Fibroblast of skin of right quadriceps (primary cell): ENCODE measurements at places on chromosomes 4 and X.
A peak's percentile ranks its signal among the peaks of the same experiment; 100 is the strongest.

DNA sequence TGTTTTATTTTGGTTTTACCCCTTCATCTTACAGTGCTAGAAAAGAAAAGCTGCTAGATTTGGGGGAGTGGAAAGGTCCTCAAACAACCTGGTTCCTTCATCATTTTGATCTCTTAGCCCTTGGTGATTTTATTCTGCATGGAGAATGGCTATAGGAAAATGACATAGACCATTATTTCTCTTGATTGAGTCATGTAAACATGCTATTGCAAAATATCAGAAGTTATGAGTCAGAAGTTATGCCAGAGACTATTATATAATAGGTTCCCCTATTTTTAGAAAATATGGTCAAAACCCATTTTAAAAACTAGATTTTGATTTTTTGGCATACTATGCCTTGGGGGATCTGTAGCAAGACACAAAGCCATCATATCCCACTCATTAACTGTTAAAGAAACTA, 83.7 kb upstream of the FAM9C start:
- DNase-seq = peak; percentile 35

- DNase-seq = no peak
Measured at GRCh38 chr4:27020203-27020602, 159.6 kb downstream of the STIM2 start.

GRCh38 chr4:176187624-176188023, 7.8 kb downstream of the SPATA4 start:
- DNase-seq = peak; percentile 46

DNA sequence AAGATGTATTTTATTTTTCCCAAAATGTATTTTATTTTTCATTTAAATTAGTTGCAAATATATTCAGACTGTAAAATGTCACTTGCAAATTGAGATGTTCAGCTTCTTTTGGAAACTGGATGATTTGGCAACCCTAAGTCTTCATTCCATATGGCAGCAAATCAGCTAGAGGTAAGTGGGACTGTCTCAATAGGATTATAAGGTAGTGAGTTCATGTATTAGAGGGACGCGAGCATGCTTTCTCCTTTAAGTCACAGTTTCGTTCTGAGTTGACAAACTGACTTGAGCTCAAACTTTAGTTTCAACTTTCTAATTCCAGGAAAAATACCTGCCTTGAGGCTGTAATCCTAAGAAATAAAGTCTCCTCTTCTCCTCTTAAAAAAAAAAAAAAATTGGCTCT, 44.2 kb upstream of the TMEM131L start:
- no peak for DNase-seq

DNA sequence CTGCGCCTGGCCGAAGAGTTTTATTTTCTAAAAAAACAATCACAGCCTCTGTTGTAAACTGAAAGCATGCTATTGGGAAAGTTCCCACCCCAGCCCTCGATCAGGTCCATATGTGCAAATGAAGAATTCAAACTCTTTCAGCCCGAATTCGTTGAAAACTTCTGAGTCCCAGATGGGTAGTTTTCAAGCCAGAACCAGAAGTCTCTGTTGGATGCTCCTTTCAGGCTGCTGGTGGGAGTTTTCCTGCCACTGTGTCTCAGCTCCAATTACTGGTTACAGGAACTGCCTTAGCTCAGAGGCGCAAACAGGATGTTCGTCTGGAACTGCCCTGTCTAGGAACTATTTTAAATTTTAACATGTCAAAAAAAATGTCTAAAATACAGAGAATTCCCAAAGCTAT, 9.3 kb upstream of the ALG13 start:
- DNase-seq = peak; percentile 1

DNA sequence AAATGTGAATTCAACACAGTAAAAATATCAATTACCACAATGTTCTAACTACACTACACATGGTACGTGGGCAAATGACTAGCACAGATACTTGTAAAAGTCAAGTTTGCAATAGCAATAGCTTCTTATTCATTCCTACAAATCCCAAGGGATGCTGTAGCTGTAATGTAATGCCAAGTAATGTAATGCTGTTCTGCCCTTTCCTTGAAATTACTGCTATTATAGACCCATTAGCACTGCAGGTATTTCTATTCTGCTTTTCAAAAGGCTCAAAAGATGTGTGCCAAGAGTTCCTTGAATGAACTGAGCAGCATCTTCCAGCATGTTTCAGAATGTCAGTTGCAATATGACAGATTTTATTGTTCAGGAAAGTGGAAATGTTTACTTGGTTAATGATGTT, 129.9 kb upstream of the BANK1 start:
- peak; percentile 3 for DNase-seq

GRCh38 chrX:48938721-48939425, 18.5 kb downstream of the OTUD5 start:
- DNase-seq = no peak

DNA sequence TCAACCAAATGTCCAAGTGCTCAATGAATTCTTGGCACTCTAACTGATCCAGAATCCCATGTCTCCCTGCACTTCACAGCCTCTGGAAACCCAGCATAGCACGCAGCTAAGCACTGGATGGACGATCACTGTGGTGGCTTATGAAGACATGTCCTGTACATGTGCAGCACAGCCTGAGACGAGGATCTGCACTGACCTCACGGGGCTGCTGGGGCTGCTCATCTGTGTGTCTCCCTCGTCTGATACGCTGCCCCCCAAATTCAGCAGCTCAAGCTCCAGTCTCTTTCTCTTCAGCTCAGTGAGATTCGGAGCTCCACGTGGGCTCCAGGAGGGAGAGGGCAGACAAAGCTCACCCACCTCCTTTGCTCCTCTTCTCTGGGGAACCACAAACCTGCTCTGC, 126.9 kb downstream of the CPZ start:
- no peak for DNase-seq

GRCh38 chr4:104519588-104519987, 24.9 kb upstream of the CXXC4 start:
- DNase-seq = no peak

- peak; percentile 100 for DNase-seq
Measured at GRCh38 chr4:114015444-114015899, 36.0 kb upstream of the ARSJ start.

- no peak for DNase-seq
Measured at GRCh38 chr4:111984169-111984819, 161.0 kb upstream of the FAM241A start.

DNA sequence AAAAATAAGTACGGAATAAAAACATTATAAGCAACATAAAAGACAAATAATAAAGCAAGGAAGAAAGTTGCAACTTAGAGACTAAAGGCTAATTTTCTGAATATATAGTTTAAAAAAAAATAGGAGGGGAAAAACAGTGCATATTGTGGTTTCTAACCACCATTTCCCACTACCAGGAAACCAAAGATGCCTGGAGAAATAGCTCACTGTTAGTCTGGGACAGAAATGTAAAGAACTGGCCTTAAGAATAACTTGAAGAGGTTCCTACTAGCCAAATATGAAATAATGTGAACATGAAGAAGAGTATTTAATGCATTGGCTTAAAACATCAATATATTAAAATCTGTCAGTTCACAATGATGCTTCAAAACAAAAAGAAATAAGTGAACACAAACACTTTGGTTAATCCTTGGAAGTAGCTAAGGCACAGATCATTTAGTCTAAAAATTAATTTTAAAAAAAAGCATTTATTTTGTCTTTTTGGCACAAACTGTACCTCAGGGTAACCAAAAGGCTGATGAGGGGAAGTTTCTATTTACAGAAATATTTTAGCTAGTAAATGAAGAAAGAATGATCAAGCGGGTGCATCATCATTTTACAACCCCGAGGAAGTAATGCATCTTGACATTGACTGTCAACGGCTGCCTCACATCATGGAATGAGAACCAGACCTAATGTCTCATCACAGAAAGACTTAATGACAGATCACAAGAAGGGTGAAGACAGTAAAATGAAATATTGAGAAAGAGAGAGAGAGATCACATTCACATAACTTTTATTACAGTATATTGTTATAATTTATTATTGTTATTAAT, 297.2 kb upstream of the LDB2 start:
- peak; percentile 77 for DNase-seq

GRCh38 chr4:117987464-117987863, 46.8 kb upstream of the NDST3 start:
- DNase-seq = no peak
